ENCODE measurements at places on chromosomes 3 and 15. TPM values are rescaled to one million over a fixed set of nuclear protein-coding genes. Genes with fewer than 3 reads are reported as not detected.
A peak's percentile ranks its signal among the peaks of the same experiment; 100 is the strongest.

FOXB1 gene
- not detected for total RNA-seq

AMIGO3 gene
- total RNA-seq: not detected

SKOR1 gene
- 0.58 TPM for total RNA-seq

PLOD2 gene
- 52.1 TPM for total RNA-seq

DNA sequence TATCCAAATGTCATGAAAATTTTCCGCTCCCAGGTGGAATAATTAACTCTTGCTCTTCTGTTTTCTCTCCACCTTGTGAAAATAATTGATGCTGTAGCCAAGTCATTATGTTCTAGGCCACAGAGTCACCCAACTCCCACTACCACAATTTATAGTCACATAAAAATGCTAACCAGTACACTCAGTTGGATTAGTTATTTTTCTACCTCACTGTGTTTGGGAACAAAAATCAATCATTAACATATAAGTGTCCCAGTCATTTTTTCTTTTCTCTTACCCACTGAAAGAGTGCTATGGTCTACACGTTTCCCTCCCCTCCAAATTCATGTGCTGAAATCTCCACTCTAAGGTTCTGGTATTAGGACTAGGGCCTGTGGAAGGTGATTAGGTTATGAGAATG, 255.6 kb upstream of the LMCD1 start:
- no peak for DNase-seq
- no peaks in the 10 kb centered on the region for H3K36me3 ChIP-seq
- no peak overlapping the region for H3K4me3 ChIP-seq
- H3K27ac ChIP-seq: no peak overlapping the region

DNA sequence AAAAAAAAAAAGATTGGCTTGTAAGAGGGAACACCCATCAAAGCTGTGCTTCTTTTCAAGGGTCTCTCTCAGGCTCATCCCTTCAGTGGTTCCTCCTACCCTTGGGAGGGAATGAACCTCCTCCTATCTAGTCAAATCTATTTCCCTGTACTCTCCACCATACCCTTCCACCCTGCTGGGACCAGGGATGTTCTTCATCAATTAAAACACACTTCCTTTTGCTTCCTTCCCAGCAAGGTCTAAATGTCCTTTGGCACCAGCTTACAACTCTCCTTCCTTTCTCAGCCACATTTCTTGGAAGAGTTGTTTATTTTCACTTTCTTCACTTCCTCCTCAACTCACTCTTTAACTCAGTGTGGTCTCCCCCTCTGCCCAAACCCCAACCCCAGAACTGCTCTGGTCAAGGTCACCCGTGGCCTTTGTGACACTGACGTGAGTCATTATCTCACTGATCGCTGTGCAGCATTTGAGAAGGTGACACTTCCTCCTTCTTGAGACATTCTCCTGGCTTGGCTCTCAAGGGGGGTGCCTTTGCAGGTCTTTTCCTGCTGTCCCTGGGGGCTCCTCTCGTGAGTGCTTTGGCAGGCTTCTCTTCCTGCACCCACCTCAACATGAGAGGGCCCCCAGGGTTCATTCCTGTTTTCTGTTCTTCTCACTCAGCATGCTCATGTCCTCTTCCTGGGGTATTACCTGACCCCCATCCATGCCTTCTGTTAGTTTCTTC, 210.5 kb upstream of the TLE3 start:
- H3K27me3 ChIP-seq: no peaks in the 10 kb centered on the region
- H3K36me3 ChIP-seq: no peaks in the 10 kb centered on the region
- H3K4me1 ChIP-seq: no peaks in the 10 kb centered on the region

GRCh38 chr3:108959017-108959416, 5.3 kb upstream of the GUCA1C start:
- H3K27ac ChIP-seq: no peak overlapping the region
- H3K4me3 ChIP-seq: no peak overlapping the region
- DNase-seq: no peak
- H3K27me3 ChIP-seq: no peaks in the 10 kb centered on the region
- H3K4me1 ChIP-seq: no peaks in the 10 kb centered on the region

DNA sequence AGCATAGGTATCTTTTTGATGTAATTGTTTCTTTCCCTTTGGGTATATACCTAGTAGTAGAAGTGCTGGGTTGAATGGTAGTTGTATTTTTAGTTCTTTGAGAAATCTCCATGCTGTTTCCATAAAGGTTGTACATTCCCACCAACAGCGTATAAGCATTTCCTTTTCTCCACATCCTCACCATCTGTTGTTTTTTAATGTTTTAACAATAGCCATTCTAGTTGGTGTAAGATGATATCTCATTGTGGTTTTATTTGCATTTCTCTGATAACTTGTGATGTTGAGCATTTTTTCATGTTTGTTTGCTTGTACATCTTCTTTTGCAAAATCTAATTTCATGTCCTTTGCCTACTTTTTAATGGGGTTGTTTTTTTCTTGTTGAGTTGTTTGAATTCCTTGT, 80.0 kb upstream of the TMC3 start:
- no peaks in the 10 kb centered on the region for H3K4me1 ChIP-seq
- no peak for DNase-seq
- H3K36me3 ChIP-seq: no peaks in the 10 kb centered on the region
- no peak overlapping the region for H3K27ac ChIP-seq

- no peak for DNase-seq
- H3K4me1 ChIP-seq: peaks cover 54% of the 10 kb centered on the region
- H3K27ac ChIP-seq: peak overlapping the region; percentile 94
- H3K36me3 ChIP-seq: peaks cover 6% of the 10 kb centered on the region
- H3K27me3 ChIP-seq: no peaks in the 10 kb centered on the region
- peak overlapping the region; percentile 72 for H3K4me3 ChIP-seq
Observed at GRCh38 chr3:99873269-99874102, 55.8 kb downstream of the CMSS1 start.

DNA sequence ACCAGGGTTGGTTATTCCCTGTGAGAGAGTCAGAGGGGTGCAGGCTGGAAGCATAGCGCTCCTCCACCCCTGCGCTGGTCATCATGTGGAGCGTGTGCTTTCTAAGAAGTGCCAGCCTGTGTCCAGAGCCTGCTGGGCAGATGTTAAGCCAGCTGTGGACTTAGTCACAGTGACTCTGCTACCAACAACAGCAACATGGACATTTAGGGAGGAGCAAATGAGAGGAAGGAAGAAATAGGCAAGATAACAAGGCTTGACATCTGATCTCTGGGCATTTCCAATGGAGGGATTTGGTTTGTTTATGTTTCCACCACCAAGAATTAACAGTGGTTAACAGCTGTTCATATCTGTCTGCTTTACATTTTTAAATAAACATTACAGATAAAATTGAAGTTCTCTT, 36.4 kb upstream of the MYZAP start:
- H3K27ac ChIP-seq: peak overlapping the region; percentile 47
- H3K4me1 ChIP-seq: peaks cover 56% of the 10 kb centered on the region
- no peaks in the 10 kb centered on the region for H3K27me3 ChIP-seq

- H3K27me3 ChIP-seq: no peaks in the 10 kb centered on the region
- no peak for DNase-seq
- peaks cover 10% of the 10 kb centered on the region for H3K36me3 ChIP-seq
- no peak overlapping the region for H3K4me3 ChIP-seq
- no peaks in the 10 kb centered on the region for H3K4me1 ChIP-seq
Observed at GRCh38 chr3:4841776-4842440, 137.3 kb upstream of the BHLHE40 start.
